ENCODE measurements at places on chromosomes 5 and 9.

DNA sequence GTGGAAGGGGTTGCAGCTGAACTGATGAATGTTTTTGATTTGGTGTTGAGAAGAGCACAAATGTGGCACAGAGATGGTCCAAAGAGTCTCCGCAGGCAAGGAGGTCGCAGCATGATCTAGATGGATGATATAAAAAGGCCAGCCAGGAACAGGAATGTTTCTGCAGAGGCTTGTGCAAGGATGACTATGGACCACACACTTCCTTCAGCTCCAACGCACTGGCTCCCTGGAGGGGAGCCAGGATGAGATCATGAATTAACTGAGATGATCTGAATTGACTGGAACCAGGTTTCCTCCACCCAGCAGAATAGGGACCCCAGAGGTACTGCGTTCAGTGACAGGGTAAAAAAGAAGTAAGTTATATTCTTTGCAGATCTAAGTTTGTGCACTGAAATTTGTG, 89.0 kb downstream of the ARSB start:
- no peak for DNase-seq

DNA sequence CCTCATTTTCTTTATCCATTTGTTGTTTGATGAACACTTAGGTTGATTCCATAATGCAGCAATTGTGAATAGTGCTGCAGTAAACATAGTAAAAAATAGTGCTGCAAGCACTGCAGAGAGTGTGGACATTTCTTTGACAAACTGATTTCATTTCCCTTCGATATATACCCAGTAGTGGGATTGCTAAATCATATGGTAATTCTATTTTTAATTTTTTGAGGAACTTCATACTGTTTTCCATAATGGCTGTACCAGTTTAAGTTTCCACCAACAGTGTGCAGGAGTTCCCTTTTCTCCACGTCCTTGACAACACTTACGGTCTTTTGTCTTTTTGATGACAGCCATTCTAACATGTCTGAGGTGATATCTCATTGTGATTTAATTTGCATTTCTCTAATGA, 138.2 kb upstream of the PLPPR1 start:
- DNase-seq: no peak

DNA sequence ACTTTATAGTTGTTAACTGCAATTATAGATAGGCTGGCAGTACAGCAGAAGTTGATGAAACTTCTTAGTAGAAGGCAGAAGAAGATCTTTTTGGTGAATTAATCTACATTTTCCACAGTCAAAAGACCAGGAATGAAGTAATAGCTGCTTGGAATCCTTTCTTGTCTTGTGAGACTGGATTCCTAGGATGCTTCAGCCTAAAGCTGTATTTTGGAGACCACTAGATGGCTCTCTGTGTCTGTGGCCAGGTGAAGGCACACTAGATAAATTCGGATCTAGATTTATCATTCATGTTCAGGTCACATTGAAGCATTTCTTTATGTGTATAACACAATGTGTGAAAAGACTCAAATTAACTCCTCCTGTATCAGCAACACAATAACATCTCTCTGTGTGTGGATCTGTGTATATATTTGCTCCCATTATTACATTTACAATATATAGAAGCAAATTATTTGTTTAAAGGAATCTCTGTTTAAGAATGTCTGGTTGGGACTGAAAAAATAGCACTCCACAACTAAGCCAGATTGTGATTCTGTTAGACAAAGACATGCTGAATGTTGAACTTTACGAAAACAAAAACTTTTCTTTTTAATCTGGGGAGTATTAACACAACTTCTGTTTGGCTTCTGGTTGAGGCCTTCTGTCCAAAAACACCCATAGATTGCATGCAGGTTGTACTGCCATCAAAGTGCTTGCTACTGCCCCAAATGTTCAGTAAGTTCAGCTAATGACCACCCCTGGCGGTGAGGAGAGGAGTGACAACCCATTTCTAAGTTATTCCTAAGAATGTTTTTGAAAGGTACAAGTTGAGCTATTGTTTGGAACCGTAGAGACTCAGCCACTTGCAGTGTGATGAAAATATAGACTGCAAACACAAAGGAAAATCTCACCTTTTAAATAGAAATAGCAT, 10.6 kb downstream of the GRIN3A start:
- DNase-seq: no peak

GRCh38 chr5:120372899-120373298, 91.2 kb upstream of the PRR16 start:
- DNase-seq: no peak

- no peak for DNase-seq
These were observed 156.0 kb upstream of the CDKN2B start for GRCh38 chr9:22165144-22165543.

DNA sequence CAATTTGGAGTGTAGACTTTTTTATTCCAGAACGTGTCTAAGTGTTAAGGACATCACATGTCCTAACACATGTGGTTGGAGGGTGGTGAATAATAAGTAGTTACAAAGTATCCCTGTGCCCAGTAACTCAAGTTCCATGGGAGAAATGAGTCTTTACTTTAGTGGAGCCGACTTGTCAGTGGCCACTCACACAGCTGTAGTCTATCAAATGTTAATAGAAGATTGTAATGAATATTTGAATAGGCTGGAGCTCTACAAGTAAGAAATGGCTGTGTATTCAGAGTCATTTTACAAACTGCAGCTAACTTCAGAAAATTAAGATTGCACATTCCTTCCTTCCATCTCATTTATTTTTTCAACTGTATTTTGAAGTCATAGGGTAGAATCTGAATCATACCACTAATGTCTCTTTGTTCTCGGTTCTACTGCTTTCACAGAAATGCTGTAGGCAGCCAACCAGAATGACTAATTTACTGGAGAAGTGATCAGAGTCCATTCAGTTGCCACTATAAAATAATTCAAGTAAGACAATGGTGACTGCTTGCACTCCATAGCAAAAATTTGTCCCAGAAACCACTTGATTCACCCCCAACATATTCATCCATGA, 394.8 kb downstream of the NR2F1-AS1 start:
- DNase-seq: no peak

DNA sequence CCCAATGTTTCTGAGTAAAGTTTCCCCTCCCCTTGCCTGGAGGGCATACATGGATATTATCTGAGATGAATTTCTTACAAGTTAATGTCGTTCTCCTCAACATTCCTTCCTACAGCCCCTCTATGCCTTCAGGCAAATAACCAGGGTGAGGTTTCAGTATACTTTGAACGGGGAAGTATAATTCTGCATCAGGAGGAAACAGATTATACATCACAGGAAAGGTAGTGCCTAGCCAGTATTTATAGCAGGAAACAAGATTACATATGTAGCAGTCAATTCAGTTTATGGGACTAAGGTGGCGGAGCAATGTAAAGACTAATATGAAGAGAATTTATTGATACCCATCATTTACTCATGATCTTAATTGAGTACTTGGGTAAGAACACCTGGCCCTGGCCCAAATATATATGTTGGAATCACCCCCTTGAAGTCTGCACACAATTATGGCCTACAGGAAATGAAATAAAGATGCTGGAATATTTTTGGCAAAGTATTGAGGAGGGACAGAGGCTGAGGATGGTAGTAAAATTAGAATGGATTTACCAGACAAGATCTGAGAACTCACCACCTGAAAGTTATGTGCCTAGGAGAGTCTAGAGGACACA, 661.1 kb downstream of the PTPRD start:
- no peak for DNase-seq

- no peak for DNase-seq
These were observed 390.5 kb downstream of the ZNF608 start for GRCh38 chr5:124355928-124356327.

- DNase-seq: no peak
These were observed 29.9 kb upstream of the GNA14 start for GRCh38 chr9:77677957-77678535.

GRCh38 chr5:139575751-139576150, 14.6 kb downstream of the UBE2D2 start:
- DNase-seq: no peak
